T-helper 17 cell (primary cell): ENCODE measurements at places on chromosomes 1 and 21. TPM values are rescaled to one million over a fixed set of nuclear protein-coding genes. Genes with fewer than 3 reads are reported as not detected.

The CFAP126 gene
- total RNA-seq, result not detected

The NBPF15 gene
- total RNA-seq, result 98.8 TPM

The CELA3B gene
- total RNA-seq, result not detected

The CD164L2 gene
- total RNA-seq, result not detected

The UBE4B gene
- total RNA-seq, result 36.8 TPM

The LCE2B gene
- total RNA-seq, result not detected

The OR2W3 gene
- total RNA-seq, result 6.6 TPM

The SPAG17 gene
- not detected for total RNA-seq

The TFAP2E gene
- 4.5 TPM for total RNA-seq

The ARMH1 gene
- total RNA-seq, result 56.8 TPM

The IFFO2 gene
- 99.8 TPM for total RNA-seq

The SEMA4A gene
- 58.1 TPM for total RNA-seq

The PLA2G2C gene
- not detected for total RNA-seq

The KRTAP13-3 gene
- not detected for total RNA-seq

The CHODL gene
- total RNA-seq, result not detected

The F13B gene
- total RNA-seq, result not detected

The ZNF124 gene
- 16.7 TPM for total RNA-seq

The TMCC2 gene
- 10.2 TPM for total RNA-seq

The SH3BGR gene
- total RNA-seq, result 0.57 TPM

The KLF17 gene
- total RNA-seq, result not detected
